ENCODE measurements at places on chromosomes 16 and 17. TPM values are rescaled to one million over a fixed set of nuclear protein-coding genes. Genes with fewer than 3 reads are reported as not detected.
A peak's percentile ranks its signal among the peaks of the same experiment; 100 is the strongest.

DNA sequence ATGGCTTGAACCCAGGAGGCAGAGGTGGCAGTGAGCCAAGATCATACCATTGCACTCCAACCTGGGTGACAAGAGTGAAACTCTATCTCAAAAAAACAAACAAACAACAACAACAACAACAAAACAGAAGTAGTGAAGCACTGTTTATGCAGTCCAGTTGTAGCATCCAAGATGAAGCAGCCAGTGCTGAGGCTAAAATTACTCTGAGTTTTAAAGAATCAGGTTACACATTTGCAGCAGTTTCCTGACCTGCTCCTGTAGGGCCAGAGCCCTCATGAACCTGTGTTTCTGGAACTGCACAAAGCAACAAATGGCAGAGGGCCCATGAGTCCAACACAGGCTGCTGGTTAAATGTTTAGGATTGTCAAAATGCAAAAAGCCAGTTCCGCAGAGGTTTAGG, 499.5 kb upstream of the PSMD7 start:
- DNase-seq: no peak

DNA sequence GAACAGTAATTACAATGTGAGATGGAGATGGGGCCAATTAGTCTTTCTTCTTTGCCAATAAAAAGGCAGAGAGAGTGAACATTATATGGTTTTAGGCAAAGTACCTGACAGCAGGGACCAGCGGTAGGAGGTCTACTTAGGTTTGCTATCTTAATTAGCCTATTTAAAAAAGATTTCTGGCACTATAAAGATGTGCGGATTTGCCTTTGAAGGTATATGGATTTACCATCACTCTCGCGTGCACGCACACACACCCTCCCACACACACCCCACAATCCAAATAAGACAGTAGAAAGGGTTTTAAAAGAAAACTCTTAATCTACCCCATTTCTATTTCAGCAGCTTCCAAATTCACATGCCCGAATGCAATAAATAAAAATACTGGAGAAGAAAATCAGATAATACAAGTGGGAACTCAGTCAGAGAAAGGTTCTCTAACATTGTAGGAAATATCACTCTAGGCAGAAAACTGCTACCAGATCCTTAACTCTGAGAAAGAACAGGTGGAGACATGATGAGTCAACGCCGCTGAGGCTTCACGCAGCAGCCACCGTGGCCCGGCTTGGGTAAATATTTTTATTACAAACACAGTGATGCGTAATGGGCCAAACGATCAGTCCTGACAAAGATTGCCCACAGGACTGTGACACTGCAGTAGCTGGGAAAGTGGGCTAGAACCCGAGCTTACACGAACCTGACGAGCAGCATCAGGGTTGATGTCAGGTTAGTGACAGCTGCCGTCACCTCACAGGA, 66.6 kb upstream of the AXIN2 start:
- no peak for DNase-seq

GRCh38 chr17:48472411-48473281, 42.6 kb upstream of the SKAP1 start:
- DNase-seq: no peak

DNA sequence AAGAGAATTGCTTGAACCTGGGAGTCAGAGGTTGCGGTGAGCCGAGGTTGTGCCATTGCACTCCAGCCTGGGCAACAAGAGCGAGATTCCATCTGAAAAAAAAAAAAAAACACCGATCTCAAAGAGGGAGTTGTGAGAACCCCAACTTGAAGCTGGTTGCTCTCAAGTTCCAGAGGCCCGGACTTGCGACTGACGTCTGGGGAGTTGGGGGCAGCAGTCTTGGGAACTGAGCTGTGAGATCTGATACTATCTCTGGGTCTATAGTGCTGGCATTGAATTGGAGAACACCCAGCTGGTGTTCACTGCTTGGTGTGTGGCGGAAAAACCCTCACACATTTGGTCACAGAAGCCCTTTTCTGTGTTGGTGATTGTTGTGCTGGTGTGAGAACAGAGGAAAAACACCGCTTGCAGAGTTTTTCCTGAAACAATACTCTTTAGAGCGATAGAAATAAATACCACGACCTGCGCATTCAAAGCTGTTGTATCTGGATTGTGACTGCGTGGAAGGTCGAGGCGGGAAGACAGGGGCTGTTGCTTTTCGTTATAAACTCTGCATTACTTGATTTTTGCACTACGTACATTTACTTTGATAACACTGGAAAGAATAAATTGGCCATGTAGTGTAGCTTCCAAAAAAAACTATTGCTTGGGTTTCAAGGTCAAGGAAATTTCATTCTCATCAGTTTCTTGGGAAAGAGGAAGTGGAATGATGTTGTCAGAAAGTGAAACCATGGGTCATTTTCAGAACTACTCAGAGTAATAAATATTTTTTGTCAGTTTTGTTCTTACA, 8.8 kb downstream of the SCIMP start:
- DNase-seq: no peak

- no peak for DNase-seq
Measured at GRCh38 chr17:42313773-42314566, 25.7 kb downstream of the STAT5A start.

Gene RMI2
- polyA plus RNA-seq: 6.8 TPM

Gene SEZ6L2
- 3.3 TPM for polyA plus RNA-seq

DNA sequence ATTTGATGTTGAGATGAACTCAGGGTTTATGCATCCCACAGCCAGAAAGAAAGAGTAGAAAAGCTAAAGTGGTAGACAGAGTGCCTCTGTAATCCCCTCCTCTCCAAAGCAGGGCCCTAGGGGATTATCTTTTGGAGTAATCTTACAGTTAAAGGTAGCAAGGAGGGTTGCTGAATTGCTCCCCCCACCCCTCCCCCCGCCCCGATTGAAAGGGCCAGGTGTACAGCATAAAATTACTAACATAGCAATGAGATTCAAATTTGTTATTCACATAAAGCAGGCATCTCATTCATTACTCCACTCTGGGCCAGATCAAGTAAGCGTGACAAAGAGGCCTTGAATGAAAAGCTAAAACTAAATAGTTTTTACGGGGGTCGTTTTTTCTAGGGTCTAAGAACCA, 72.7 kb downstream of the STH start:
- DNase-seq: no peak

GRCh38 chr16:51184702-51185433, 33.8 kb upstream of the SALL1 start:
- DNase-seq: no peak

DNA sequence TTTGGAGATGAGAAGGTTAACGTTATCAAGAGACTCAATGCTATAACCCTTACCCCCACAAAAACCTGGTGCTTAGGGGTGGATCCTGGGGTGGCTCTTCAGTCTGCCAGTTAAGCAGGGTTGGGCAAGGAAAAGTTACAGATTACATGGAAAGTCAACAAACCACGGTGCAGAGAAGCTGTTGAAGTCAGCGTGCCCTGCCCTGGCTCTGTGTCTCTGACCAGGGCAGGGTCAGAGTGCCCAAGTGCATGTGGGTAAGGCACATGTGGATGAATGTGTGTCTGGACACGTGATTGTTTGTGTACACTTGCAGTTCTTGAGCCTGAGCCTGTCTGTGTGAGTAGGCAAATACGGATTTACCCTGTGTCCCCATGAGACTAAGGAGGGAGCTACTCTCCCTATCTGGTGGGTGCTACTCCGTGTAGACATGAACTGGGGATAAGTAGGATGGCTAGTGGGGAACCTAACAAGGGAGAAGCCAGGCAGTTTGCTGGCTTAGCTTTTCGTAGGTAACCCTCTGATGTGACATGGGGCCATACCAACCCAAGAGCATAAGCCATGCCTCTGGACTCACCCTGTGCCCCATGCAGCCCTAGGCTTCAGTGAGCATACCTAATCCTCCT, 5.5 kb downstream of the IGFBP4 start:
- no peak for DNase-seq

DNA sequence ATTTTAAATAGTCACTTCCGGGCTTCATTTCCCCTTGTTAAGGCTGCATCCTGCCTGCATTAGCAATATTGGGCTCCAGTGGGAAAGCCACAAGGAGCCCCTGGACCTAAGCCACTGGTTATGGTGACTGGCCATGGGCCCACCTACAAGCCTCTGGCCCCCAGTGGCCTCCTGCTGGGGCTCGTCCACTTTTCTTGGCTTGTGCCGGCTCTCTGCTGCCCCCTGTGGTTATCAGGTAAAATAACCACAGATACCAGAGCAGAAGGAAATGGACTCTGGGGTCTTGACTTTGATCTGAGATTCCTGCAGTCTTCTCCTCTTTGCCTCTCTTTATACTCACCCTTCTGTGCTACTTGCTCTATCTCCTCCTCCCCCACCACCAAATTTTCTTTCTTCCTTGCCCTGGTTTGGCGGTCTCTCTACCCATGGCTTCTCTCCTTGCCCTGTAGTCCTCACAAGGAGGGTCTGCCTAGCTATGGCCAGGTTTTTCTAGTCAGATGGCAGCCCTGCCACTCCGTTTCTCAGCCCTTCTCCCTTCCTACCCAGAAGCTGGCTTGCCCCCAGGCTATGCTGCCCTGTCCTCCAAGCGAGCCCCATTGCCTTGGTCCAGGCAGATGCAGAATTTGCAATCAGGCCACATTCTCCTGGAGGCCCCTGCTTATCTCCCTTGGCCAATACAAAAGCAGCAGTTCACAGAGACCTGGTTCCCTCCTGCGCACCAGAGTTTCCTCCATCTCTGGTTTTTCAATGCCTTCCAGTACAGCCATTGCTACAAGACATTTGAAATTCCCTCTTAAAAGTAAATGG, 82.9 kb upstream of the RCVRN start:
- DNase-seq: peak; percentile 35

DNA sequence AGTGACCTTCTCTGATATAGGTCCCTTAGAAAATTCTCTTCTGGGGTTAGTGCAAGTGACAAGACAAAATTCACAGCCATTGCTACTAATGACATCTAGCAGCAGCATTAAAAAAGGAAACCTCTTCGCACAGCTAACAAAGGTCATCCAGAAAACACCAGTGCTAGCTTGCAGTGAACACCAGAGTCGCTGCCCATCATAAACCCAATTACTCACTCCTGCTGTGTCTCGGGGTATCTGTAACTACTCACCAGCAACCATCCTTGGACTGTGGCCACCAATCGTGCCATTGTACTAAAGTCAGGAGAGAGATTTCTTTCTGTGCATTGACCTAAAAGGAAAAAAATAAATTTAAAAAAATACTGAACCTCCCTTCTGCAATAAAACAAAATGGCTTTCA, 1494.7 kb upstream of the CDH8 start:
- no peak for DNase-seq

Gene SIAH1
- polyA plus RNA-seq: 28.2 TPM

Gene HIC1
- polyA plus RNA-seq: 33.7 TPM

Gene CLEC10A
- 1.7 TPM for polyA plus RNA-seq

GRCh38 chr17:80468781-80469493, 7.5 kb downstream of the NPTX1 start:
- no peak for DNase-seq

GRCh38 chr16:63813862-63814261, 1308.0 kb downstream of the CDH11 start:
- DNase-seq: no peak

Gene KNOP1
- polyA plus RNA-seq: 23.0 TPM

- no peak for DNase-seq
Measured at GRCh38 chr16:84599521-84600202, 18.2 kb downstream of the COTL1 start.

Gene ANKRD13B
- 18.4 TPM for polyA plus RNA-seq

Gene GABARAPL2
- polyA plus RNA-seq: 111 TPM

Gene RBBP6
- polyA plus RNA-seq: 33.6 TPM

GRCh38 chr16:15032547-15033308, 23.1 kb downstream of the NTAN1 start:
- DNase-seq: no peak

Gene SLFN14
- polyA plus RNA-seq: 0.19 TPM

- DNase-seq: no peak
Measured at GRCh38 chr17:58321571-58322525, 6.7 kb downstream of the TSPOAP1 start.

DNA sequence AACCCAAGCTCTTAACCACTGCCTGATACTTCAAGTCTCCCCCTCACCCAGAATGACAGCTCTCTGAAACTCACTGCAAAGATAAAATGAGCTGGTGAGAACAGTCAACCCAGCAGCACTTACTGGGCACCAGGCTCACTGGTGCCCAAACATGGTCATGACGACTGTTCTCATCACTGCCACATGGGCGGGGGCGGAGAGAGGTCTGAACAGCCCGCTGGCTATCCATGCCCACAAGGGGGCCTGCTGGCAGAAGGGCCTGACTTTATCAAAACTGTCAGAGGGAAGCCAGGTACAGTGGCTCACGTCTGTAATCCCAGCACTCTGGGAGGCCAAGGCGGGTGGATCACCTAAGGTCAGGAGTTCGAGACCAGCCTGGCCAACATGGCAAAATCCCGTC, 4.0 kb downstream of the MYBBP1A start:
- no peak for DNase-seq

- no peak for DNase-seq
Measured at GRCh38 chr17:49580981-49581647, 5.4 kb downstream of the NXPH3 start.

Gene OR1F1
- polyA plus RNA-seq: not detected

Gene CCL3
- polyA plus RNA-seq: 5.8 TPM

Gene TMEM95
- not detected for polyA plus RNA-seq

- DNase-seq: no peak
Measured at GRCh38 chr17:59746849-59747445, 39.5 kb downstream of the VMP1 start.

GRCh38 chr17:19769946-19770652, 22.0 kb upstream of the ALDH3A1 start:
- DNase-seq: no peak

DNA sequence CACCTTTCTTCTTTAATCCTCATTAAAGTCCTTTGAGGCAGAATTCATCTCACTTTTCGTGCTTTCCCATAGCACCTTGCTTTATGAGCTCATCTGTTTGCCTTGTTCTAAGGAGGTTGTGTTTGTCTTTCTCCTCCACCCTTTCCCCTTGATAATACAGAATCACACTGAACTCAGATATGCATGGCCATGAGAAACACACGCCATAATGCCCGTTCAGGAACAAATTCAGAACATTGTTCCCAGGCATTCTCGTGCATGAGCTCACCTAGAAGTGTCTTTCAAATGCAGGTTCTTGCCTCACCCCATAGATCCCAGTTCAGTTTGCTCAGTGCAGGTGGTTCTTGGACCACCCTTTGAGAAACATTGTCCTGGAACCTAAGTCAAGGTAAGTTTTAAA, 71.1 kb downstream of the TMEM114 start:
- DNase-seq: no peak

Gene TP53TG3C
- polyA plus RNA-seq: not detected

GRCh38 chr16:85216522-85217375, 104.5 kb upstream of the CIBAR2 start:
- no peak for DNase-seq

GRCh38 chr16:60204181-60204580, 1470.1 kb upstream of the GOT2 start:
- no peak for DNase-seq

Measured in hindlimb muscle (tissue), 1 donor.